Activated T-helper 1 cell treated with anti-CD3 and anti-CD28 coated beads, Interleukin-12 subunit alpha, Interleukin-12 subunit beta, Interleukin-2, Interleukin-4 antibody, amounts not matched to agents 30 ng/mL and 10 ng/mL and 1 ng/mL, durations not matched to agents 14 hours and 24 hours and 36 hours (primary cell): ENCODE measurements at places on chromosomes 7 and 10. TPM values are rescaled to one million over a fixed set of nuclear protein-coding genes. Genes with fewer than 3 reads are reported as not detected.

The GJD4 gene
- not detected in 2 replicates for total RNA-seq

The SLC26A4 gene
- total RNA-seq: 7.2 and 7.9 TPM in 2 replicates

The RAMP3 gene
- not detected in 2 replicates for total RNA-seq

The CALHM1 gene
- total RNA-seq: not detected in 2 replicates

The NANOS1 gene
- total RNA-seq: 0.73 and 1.0 TPM in 2 replicates

The TMEM213 gene
- 0.08 TPM in 1 of 2 replicates, not detected in the other for total RNA-seq

The CRPPA gene
- 0.91 and 1.1 TPM in 2 replicates for total RNA-seq
